Foreskin keratinocyte (primary cell): ENCODE measurements at places on chromosomes 7 and 10. TPM values are rescaled to one million over a fixed set of nuclear protein-coding genes. Genes with fewer than 3 reads are reported as not detected.

DNA sequence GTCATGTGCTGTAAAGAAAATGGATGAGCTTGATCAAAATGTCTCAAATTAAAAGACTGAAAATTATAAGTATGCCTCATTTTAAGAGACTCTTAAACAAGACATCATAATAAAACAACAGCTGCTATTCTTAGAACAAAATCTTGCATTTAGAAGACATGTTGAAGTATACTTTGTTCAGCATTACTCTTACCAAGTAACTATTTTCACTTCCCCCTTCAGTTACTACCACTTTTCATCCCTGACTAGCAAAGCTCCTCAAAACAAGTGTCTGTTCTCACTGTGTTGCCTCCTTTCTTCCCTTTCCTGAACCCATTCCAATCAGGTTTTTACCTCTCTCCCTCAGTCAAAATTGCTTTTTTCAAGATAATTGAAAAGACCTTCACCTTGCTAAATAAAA, 31.6 kb downstream of the ELAPOR2 start:
- DNase-seq: no peak

DNA sequence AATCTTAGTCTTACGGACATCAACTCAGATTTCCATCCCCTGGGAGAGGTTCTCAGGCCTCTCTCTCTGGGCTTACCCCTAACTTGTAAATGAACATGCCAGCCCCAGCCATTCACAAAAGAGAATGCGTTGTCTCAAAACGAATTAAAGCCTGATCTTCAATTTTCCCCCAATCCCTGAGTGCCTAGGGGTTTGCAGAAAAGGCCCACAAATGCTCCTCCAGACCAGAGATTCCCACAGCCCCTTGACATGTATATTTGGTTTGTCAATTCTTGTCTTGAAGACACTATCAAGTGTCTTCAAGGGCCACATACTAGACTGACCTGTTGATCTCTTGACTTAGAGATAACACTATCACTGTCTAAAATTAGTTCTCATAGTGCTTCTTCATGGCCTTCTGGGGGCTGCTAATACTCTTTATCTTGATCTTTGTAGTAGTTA, 11.9 kb upstream of the HOXA13 start:
- DNase-seq: no peak

Gene ECHDC3
- total RNA-seq: 10.4 and 13.4 TPM in 2 replicates

- no peak for DNase-seq
Observed at GRCh38 chr7:867001-867405, 9.4 kb upstream of the GET4 start.

GRCh38 chr10:86348321-86349210, 18.0 kb downstream of the GRID1 start:
- no peak for DNase-seq

DNA sequence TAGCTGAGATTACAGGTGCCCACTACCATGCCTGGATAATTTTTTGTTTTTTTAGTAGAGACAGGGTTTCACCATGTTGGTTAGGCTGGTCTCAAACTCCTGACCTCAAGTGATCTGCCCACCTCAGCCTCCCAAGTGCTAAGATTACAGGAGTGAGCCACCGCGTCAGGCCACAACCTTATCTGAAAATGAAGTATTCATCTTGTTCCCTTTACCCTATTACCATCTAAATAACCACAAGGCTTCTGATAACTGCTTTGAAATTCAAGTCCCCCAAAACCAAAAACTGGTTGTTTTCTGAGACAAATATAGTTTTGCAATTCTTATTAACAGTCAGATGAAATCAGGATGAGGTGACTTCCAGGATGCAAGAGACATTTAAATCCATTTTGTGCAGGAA, 2.4 kb downstream of the TCTN3 start:
- DNase-seq: no peak

DNA sequence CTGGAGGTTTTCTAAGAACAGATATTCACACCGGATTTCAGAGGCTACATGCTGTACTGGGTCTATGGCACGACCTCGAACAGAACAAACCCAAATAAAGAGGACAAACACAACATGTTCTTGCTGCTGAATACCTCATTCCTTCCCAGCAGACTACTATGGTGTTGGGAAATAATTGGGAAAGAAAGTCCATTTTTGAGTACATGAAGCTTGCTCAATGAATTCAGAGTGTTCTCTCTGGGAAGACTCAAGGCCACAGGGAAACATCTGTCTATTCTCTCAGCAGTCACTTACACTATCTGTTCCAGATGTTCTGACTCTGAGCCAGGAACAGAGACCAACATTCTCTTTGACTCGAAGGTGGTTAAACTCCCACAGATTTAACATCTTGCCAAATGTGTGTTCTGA, 30.9 kb downstream of the LAMB1 start:
- no peak for DNase-seq

DNA sequence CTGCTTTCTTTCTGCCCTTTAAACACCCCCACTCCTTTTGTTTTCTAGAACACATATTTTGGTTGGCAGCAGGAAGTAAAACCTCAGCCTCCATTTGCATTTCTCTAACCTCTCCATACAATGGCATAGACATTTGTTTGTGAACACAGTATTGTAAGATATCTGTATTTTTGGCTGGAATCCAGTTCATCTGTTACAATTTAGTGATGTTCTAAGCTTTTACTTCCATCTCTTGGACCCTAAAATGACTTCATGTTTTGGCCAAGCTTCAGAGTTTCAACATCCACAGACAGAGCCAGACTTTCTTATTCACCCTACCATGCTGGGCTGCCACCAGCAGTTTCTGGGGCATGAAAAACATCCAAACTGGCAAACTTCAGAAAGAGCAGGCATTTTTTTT, 21.1 kb upstream of the AUTS2 start:
- DNase-seq: no peak

DNA sequence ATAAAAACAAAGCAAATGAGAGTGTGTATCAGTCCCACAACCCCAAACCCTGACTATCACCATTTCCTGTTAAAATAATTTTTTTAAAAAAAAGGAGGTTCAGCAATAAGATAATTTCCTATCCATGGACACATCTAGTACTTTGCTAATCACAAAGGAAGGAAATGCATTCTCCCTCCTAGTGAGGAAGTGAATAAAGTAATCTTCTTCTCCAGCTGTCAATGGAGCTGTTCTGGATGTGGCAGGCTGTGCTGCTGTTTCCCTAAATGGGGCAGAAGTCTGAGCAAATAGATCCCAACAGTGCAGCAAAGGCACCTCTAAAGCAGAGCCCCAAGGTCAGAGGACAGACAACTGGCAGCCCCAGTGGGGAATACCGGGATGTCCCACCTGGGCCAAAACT, 540.0 kb downstream of the KCNMA1 start:
- no peak for DNase-seq

DNA sequence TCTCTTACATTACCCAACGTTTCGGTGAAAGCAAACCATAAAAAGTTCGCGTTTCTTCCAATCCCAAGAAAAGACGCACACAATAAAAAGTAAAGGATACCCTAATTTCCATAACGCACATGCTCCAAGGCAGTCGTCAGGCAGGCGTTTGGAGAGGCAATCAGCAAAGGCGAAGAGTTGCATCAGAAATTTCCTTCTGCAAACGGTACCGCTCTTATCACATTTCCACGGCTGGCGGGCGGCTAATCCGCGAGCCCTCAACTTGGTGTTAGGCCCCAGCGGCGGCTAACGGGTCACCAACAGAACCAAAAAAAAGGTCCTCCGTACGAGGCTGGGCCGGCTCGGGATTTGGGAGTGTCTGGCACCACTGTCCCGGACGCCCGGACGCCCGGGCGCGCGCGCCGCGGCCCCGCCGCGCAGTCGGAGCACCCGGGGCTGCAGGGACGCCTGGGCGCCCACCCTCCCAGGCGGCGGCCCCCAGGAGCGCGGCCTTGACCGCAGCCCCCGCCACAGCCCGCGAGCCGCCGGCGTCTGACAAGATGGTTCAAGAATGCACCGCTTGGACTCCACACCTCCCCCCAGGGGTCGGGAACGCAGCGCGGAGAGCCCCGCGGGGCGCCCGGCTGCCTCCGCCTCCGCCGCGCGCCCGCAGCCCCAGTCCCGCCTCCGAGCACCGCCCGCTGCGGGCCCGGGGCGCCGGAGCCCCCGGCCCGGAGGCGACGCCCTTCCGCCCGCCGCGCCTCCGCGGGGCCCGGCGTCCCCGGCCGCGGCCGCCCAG, 9.8 kb upstream of the GRB10 start:
- DNase-seq: peak; percentile 20

Gene STAMBPL1
- total RNA-seq: 7.8 and 9.6 TPM in 2 replicates

GRCh38 chr7:78828317-78828716, 625.1 kb downstream of the MAGI2 start:
- DNase-seq: no peak

GRCh38 chr10:17113346-17113745, 16.3 kb downstream of the CUBN start:
- DNase-seq: peak; percentile 90
